GM23338 (cell line): ENCODE measurements at places on chromosomes 12 and 14. TPM values are rescaled to one million over a fixed set of nuclear protein-coding genes. Genes with fewer than 3 reads are reported as not detected.

DNA sequence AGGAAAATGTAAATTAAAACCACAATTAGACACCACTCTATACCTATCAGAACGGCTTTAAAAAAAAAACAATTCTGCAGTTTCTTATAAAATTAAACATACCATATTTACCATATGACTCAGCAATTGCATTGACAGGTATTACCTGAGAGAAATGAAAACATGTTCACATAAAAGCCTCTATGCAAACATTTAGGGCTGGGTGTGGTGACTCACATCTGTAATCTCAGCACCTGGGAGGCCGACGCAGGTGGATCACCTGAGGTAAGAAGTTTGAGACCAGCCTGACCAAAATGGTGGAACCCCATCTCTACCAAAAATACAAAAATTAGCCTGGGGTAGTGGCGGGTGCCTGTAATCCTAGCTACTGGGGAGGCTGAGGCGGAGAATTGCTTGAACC lies 41.1 kb downstream of the SPTB start:
- peaks cover 10% of the 10 kb centered on the region; the same call in 1 of the 2 replicates for H3K4me1 ChIP-seq
- no peaks in the 10 kb centered on the region for H3K36me3 ChIP-seq
- H3K27ac ChIP-seq = no peak overlapping the region
- DNase-seq = no peak
- no peak overlapping the region for H3K4me3 ChIP-seq

GRCh38 chr12:13208533-13209435 lies 12.3 kb downstream of the EMP1 start:
- DNase-seq = peak; percentile 70
- peaks cover 39% of the 10 kb centered on the region for H3K4me1 ChIP-seq

- H3K36me3 ChIP-seq = no peaks in the 10 kb centered on the region
- H3K4me3 ChIP-seq = no peak overlapping the region
- H3K27me3 ChIP-seq = no peaks in the 10 kb centered on the region
- H3K27ac ChIP-seq = no peak overlapping the region
These were observed 128.9 kb upstream of the RTL1 start for GRCh38 chr14:101032433-101032832.

DNA sequence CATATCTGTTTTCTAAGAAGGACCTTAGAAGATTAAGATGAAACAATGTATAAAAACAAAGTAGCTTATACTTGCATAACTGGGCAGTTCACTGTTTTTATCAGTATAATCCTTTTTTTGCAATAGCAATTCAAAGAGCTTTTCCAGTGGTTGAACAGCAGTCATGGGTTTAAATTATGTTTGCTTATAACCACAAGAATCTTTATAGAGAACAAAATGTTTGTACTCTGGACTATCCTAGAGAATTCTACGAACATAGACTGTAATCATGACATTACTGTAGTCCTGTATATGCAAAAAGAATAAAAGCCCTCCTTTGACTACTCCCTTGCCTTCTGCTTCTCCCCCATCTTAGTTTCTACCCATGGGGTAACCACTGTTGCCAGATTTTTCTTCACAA lies 5.7 kb downstream of the FAM177A1 start:
- no peak for DNase-seq
- peaks cover 4% of the 10 kb centered on the region for H3K4me1 ChIP-seq
- no peak overlapping the region for H3K27ac ChIP-seq

GRCh38 chr12:115294453-115295133 lies 610.6 kb upstream of the TBX3 start:
- H3K27me3 ChIP-seq = no peaks in the 10 kb centered on the region
- no peak overlapping the region for H3K27ac ChIP-seq
- no peak overlapping the region for H3K4me3 ChIP-seq
- DNase-seq = no peak
- H3K4me1 ChIP-seq = no peaks in the 10 kb centered on the region
- no peaks in the 10 kb centered on the region for H3K36me3 ChIP-seq

KRT6C gene
- not detected in 2 replicates for total RNA-seq
